ENCODE measurements at places on chromosomes 12 and 14.

DNA sequence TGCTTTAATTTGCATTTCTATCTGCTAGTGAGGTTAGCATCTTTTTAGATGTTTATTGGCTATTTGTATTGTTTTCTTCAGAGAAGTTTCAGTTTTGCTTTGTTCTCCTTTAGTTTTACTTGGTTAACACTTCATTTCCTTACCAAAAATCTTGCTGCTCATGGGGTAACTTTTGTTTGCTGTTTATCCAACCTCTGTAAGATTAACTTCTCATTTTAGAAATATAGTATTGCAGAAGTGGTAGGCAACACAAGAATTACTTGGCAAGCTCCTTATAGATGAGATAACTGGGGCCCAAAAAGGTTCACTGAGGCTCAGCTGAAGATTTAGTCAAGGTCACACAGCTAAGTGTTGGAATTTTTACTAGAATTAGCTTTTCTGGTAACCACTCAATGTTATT, 40.5 kb downstream of the ALKBH1 start:
- no peak for DNase-seq

DNA sequence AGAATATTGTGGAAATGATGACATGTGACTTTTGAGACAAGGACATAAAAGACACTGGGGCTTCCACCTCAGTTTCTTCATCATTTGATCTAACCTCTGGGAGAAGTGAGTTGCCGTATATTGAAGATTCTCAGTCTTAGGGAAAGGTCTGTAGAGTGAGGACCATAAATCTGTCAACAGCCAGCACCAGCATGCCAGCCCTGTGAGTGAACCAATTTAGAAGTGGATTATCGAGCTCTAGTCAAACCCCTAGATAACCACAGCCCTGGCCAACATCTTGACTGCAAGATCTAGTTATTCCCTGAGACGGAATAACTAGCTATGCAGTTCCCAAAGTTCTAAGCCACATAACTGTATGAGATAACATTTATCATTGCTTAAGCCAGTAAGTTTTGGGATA, 108.8 kb upstream of the PTPRR start:
- DNase-seq: no peak

DNA sequence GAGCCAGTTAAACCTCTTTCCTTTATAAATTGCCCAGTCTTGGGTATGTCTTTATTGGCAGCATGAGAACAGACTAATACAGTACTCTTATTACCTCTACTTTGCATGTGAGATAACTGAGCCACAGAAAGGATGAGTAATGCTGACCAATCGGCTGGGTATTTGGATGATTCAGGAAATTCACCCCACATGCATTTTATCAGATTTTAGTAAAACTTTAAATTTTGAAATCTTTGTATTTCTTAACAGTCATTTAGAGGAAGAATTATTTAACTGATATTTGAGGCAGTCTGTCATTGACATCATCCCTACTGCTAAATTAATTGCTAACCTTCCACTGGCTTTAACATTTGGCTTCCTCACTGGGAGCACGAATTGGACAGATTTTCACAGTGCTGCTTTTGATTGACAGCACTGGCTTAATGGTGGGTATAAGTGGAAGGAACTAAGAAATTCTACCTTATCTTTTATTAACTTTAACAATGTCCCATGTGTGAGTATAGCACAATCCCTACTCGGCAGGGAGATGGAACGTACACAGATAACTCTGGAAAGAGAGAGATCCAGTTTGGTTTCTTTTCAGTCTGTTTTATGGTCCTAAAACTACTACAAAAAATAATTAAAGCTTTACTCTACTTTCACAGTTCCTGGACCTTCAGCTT, 261.0 kb downstream of the DACT1 start:
- no peak for DNase-seq

GRCh38 chr12:57952766-57953165, 11.4 kb downstream of the ATP23 start:
- DNase-seq: no peak

DNA sequence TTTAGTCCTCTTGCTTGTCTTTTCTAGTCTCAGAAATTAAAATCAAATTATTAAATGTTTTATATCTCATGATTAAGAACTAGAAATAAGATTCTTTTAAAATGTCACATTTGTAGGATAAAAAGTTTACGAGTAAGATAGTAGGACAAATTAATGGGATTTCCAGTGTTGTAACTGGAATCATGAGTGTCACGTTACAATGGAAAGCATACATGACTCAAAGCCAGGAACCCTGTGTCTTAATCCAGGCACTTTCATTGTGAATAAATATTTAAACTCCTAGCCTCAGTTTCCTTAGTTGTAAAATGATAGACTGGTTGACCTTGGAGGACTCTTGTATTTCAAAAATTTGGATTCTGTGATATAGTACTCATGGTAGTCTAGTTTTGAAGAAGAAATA, 84.9 kb downstream of the MIA2 start:
- DNase-seq: no peak

DNA sequence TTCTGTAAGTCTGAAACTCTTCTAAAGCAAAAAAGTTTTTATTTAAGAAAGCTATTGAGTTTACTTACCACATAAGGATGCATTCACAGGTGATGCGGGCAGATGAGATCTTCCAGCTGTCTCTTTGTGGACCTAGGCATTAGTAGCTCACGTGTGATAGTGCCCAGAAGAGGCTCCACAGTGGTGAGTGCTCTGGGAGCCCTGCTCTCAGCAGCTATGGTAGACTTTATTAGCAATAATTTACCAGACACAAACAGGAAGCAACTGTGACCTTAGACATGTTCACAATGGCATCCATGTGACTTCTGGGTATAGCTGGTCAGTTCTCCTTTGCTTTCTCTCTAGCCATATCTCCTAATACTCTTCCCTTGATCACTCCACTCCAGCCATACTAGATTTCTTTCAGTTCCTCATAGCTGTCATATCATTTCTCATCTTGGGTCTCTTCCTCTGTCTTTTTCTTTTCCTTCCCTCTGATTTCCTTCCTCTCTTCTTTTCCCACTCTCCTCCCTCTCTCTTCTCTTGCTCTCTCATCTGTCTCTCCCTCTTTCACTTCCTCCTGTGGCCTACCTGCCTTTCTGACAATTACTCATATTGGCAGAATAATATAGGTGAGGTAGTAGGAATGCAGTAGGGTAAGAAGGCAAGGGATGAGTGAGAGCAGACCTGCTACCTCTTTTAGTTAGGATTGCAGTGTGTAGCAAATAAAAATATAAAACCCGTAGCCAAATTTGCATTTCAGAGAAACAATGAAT, 75.2 kb upstream of the SCAF11 start:
- DNase-seq: no peak
